ENCODE measurements at places on chromosomes 7 and 10.

DNA sequence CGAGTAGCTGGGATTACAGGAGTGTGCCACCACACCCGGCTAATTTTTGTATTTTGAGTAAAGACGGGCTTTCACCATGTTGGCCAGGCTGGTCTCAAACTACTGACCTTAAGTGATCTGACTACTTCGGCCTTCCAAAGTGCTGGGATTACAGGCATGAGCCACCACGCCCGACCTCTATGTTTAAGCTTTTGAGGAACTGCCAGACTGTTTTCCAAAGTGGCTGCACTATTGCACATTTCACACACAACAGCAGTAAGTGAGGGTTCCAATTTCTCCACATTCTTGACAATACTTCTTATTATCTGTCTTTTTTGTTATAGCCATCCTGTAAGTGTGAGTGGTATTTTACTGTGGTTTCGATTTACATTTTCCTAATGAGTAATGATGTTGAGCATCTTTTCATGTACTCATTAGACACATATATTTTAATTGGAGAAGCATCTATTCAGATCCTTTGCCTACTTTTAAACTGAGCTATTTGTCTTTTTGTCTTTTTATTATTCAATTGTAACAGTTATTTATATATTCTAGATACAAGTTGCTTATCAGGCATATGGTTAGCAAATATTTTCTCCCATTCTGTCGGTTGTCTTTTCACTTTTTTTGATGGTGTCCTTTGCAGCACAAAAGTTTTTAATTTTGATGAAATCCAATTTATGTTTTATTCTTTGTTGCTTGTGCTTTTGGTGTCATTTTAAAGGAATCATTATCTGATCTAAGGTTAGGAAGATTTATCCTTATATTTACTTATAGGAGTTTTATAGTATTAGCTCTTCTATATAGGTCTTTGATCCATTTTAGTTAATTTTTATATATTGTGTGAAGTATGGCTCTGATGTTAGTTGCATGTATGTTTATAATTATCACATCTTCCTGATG is 12.8 kb upstream of the IRF5 start:
- no peak for DNase-seq

DNA sequence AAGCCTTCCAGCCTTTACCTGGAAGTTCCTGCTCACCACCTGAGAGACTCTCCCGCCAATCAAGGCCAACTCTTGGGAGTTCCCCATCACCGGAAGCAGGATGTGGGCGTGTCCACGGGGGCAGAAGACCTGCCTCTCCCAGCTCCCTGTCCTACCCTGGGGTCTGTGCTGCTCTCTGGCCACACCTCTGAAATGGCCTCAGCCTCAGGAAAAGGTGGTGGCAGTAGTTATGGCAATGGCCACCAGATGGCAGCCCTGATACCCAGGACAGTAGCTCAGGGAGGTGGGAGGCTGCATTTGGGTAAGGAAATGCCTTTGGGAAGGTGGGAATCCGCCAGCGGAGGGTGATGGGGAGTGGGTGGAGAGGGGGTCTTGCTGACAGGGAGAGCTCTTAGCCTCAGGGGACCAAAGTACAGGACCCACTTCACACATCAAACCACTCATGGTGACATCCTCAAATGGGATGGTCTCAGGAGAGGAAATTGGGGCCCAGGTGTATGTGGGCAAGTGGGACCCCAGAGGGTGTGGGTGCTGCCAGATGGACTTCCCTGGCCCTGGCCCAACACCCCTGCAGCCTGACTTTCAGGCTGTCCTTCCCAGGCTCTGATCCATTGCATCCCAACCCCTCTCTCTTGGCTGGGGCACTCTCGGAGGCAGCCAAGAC is 33.9 kb downstream of the KAZALD1 start:
- DNase-seq: peak; percentile 99

- no peak for DNase-seq
Measured at GRCh38 chr10:19411119-19411518, 362.5 kb downstream of the MALRD1 start.

DNA sequence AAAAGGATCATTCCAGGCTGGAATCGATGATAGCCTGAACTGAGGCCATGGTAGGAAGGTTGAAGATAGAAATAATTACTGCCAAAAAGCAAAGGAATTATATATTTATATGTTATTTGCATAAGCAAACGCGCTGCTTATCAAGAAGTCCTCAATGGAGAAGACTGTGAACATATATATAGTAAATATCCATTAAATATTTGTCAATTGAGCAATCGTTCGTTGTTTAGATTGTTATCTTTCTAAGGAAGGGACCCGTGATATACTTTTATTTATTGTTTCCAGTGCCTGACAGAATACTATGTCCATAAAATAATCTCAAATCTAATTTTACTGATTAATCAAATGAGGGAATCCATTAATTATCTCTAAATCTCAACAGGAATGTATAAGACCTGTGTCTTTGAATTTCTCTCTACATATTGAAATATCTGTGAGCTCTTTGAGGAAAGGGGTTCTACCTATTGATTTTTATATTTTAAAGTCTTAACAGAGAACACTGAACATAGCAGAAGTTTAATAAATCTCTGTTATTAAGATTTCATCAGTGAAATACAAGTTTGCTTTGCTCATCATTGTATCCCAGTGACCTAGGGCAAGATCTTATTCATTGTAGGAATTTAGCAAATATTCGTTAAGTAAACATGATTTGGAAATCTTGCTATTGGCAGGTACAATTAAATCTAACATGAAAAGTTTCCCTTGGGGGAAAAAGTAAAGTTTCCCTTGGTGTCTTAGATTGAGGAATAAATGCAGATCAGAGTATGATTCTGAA is 12.0 kb upstream of the HERC4 start:
- no peak for DNase-seq

- no peak for DNase-seq
Measured at GRCh38 chr10:44253769-44254462, 131.0 kb downstream of the CXCL12 start.
